GM23248 (cell line): ENCODE measurements at places on chromosomes 2 and 18.

GRCh38 chr2:2183717-2184116 lies 147.4 kb downstream of the MYT1L start:
- no peak for DNase-seq

DNA sequence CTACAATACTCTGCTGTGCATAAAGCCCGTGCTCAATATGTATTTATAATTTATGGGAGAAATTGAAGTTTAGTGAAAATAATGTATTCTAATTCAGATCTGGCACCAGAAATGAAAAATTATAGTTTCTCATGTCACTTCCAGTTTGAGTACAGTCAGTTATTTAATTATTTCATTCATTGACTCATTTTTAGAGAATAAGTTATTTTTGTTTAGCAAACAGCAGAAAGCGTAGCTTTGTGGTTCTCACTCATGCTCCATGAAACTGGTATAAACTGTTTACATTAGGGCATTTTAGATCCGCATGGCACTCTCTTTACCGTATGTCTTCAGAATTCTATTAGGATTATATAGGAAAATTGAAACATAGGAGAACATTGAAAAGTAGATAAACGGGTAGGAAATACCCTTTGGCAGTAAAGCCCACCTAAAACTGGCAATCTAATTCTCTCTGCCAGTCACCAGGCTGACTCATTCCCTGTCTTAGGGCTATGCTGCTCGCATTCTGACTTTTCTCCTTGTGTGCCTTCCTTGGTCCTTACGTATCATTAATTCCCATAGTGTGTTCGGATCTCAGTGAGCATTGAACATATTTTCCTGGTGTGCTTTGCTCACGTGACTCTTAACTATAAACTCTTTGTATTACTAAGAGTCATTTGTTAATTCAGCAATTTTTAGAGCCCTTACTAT lies 106.0 kb downstream of the ZNF236 start:
- DNase-seq = no peak

DNA sequence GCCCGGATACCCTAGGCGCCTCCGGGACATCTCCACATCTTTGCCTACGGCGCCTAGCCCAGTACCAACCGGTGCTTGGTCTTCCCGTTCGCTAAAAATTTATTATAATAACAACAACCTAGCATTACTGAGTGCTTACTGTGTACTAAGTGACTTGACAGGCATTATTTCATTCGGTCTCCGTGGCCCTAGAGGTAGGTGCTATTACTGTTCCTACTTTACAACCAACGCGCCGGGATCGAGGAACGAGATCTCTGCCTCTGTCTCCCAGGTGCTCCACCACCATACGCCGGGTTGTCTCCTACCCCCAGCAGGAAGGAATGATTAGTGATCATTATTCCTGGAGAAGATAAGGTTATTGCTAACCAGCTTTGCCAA lies 657 bp upstream of the BIN1 start:
- no peak for DNase-seq

DNA sequence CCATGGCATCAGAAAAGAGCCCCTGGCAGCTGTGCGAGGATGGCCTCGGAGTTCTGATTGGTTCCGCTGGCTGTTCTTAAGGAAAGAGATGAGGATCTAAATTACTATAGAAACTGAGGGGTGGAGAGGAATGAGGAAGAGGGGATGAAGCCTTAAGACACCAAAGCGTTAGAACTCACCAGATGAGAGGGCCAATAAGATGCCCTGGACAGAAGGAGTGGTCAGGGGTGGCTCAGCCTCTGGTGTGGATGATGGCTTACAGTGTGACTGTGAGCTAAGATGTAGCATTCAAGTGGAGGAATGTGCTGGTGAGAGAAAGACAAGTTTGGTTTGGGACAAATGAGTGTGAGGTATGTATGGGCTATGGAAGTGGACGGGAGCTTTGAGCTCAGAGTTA lies 97.8 kb downstream of the ZFP36L2 start:
- no peak for DNase-seq

DNA sequence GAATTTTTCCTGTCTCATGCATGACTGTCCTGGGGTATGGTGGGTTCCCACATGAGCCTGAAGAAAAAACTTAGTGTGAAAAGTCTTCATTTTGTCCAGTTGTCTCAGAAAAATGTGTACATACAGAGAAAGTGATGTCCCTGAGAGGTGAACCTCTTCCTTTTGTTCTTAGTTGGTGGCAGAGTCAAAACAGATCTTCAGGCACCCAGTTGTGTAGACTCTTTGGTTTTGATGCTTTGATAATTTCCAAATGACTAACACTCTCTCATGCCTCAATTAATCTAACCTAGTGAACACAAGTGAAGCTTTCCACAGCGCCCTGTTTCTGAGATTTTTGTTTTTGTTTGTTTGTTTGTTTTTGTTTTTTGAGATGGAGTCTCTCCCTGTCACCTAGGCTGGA lies 273.5 kb downstream of the PIK3C3 start:
- no peak for DNase-seq
